ENCODE measurements at places on chromosomes 5 and 9.

- DNase-seq: no peak
Observed at GRCh38 chr5:29016067-29016466, 1977.7 kb upstream of the CDH9 start.

DNA sequence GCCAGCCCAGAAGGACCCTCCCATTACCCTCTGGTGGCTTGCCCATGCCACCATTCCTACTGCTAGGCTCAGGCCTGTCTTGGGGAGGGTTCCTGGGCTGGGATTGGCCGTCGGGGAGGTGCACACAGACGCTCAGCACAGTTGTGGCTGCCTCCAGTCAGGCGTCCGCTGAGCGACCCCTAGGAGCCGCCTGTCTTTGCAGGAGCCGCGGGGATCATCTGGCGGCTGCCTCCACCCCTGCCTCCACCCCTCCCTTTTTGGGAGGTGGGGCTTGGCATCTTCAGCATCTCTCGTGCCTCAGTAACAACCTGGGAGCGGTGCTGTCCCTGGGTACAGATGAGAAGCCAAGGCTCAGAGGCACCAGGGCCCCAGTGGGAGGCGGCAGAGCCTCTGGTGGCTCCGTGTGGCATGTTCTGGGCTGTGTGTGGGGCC, 39.6 kb downstream of the RXRA start:
- no peak for DNase-seq

DNA sequence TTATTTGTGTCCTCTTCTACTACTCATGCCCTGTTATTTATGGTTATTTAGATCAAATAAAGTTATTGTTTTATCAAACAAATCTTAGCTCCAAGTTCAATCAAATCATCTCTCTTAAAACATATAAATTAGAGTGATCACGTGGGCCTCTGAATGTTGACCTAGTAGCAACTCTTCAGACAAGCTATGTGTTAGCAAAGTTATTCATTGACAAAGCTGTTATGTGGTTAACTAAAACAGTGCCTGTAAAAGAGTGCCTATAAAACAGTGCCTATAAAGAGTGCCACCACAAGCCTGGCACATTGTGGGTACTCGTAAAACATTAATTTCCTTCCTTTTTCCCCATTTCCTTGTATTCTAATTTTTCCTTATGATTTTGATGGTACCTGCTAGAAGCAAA, 421.9 kb downstream of the HCN1 start:
- DNase-seq: no peak

DNA sequence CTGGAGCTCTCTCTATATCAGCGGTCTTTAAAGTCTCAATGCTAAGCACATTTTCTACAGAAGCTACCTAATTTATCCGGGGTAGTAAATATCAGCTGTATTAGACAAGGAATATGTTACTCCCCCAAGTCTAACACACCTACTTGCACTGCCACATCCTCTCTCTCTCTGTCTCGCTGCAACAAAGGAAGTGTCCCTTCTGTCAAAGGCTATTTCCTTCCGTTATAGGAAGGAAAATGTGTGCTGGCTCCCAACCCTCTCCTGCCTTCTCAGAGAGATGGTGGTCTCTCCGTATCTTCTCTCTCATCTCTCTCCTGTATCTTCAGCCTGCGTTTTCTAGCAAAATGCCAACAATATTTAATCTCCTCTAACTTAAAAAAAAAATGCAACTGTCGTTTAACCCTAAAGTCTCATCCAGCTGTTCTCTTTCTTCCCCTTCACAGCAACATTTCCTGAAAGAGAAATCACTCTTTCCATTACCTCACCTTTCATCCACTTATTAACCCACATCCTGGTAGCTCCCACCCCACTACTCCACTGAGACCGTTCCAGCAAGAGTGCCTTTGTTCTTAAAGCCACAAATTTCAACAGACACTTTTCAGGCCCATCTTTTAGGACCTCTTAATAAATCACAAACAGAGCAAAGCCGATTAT, 2.3 kb downstream of the TTF1 start:
- DNase-seq: peak; percentile 33

DNA sequence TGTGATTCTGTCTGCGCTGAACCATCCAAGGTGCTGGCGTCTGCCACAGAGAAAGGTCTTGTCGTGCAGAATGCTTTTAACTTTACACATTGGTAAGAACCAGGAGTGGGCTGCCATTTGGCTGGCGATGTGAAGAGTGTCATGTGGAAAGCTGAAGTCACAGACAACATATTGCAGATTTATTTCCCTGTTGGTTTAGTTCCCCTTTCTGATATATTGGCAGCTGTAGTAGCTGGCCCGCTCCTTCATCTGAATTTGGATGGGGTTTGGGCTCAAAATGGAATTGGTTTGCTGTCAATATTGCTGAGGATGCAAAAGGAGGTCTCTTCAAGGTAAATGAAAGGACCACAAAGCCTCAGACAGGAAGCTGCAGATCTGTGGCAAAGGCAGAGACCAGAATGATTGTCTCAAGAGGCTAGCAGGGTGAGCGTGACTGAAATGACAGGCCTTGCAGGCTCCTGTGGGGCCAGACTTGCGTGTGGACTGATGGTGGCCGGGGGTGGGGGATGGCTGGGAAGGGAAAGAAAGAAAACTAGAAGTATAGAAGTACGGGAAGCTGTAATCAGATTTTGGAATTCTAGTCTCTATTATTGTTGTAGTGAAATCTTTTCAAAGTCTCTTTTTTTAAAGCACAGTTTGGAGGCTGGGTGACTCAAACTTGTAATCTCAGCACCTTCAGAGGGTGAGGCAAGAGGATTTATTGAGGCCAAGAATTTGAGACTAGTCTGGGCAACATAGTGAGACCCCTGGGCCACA, 25.1 kb upstream of the CD180 start:
- DNase-seq: peak; percentile 26

- DNase-seq: no peak
Observed at GRCh38 chr5:92328584-92329259, 945.6 kb upstream of the ARRDC3 start.

- DNase-seq: no peak
Observed at GRCh38 chr5:151298063-151298855, 5.3 kb downstream of the SLC36A3 start.

DNA sequence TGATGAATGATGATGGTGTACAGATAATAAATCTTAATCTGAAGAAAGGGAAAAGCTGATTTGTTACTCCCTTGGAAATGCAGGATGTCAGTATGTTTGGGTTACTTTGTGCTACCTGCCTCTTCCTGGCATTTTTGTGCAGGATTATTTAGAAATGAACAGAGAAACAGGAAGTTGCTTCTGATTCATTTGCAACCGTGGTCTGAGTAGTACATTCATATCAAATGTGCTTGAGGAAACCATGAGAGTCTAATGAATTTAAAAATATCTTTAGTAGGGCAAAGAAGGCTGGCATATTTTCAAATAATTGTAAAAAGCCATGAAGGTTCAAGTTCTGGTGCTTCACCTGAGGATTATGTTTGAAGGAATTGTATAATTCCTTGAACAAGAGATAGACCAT, 391.6 kb downstream of the TMEM161B start:
- no peak for DNase-seq

- no peak for DNase-seq
Observed at GRCh38 chr5:74390822-74391221, 249.7 kb downstream of the ENC1 start.

DNA sequence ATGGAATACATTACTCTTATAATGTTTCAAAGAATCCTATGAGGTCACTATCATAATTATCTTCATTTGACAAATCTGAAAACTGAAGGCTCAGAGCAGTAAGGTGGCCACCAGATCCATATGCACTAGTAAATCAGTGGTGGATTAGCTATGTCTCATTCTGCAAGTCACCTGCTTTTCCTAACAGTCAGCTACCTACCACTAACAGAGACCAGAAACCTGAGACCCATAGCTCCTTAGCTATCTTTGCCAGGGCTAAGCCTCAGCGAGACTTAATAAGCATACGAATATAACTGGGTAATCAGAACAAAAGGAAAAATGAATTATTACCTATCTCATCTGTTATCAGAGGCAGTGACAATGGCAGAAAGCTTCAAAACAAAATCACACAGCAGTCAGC, 118.7 kb downstream of the AUH start:
- no peak for DNase-seq

- DNase-seq: no peak
Observed at GRCh38 chr5:116248432-116248831, 163.6 kb downstream of the COMMD10 start.

DNA sequence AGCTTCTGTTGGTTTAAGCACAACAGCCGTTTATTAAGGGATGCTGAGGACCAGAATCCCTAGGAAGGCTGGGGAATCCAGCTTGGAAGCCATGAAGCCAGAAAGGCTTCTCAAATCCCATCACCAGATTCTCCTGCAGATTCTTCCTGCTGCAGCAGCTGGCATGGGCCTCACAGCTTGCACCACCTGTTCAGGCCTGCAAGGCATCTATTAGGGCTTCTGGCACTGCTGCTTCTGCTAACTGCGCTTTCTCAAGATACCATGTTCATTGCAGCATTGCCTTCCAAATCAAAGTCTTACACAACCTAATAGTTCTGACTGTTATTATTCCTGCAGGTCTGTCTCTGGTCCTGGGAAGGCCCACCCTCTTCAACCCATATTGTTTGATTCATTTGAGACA, 51.2 kb upstream of the ZNF366 start:
- DNase-seq: no peak

DNA sequence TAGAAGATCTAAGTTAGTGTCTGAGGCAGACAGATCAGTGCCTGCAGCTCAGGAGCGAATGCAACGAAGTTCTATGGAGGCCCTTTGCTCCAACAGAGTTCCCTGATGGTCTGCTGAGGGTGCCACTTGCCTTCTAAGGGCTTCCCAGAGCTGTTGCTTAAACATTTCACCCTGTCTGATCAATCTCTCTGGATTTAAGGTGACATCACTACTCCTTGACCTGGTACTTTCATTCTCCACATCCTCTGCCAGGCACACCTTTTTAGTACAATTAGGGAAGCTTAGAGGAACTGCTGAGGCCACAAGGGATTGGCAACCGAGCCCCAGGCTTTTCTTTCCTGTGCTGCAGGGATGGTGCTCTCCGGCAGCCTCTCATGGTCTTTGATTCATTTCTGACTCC, 94.2 kb upstream of the IFNK start:
- no peak for DNase-seq

DNA sequence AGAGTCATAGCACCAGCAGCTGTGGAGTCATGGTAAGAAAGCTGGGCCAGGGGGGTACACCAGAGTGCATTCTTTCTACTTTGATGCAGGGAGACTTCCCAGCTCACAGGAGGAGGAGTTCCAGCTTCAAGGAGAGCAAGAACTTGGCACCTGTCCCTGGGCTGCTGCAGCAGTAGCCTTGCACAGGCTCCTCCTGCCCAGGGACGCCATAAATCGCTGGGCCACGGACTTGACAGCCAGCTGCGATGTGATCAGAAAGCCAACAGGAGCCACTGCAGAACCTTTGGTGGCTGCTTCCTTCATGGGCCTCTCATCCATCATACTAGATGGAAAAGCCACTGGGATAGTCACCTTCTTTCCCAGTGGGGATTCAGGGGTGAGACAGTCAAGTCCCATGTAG, 234.7 kb downstream of the NMUR2 start:
- no peak for DNase-seq

GRCh38 chr9:109321727-109322126, 868 bp upstream of the EPB41L4B start:
- DNase-seq: no peak

DNA sequence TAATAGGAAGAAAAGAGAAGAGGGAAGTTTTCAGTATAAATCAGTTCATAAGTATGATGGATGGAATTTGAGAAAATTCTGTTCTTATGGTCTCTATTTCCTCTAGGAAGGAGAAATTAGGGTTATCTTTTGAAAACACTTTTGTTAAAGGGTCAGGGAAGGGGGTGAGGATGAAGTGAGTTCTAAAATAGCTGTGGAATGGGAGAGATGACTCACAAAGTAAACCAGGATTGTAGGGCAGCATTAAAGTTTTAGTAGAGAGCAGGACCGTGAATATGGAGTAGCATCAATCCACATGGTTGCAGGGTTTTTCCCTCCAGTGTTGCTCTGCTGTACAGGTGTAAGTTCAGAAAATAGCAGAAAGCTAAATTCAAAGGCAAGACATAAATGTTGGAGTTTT, 32.4 kb downstream of the MUSK start:
- DNase-seq: no peak

GRCh38 chr5:74915488-74915887, 49.3 kb upstream of the FAM169A start:
- no peak for DNase-seq

- no peak for DNase-seq
Observed at GRCh38 chr5:40412771-40413170, 266.9 kb upstream of the PTGER4 start.

DNA sequence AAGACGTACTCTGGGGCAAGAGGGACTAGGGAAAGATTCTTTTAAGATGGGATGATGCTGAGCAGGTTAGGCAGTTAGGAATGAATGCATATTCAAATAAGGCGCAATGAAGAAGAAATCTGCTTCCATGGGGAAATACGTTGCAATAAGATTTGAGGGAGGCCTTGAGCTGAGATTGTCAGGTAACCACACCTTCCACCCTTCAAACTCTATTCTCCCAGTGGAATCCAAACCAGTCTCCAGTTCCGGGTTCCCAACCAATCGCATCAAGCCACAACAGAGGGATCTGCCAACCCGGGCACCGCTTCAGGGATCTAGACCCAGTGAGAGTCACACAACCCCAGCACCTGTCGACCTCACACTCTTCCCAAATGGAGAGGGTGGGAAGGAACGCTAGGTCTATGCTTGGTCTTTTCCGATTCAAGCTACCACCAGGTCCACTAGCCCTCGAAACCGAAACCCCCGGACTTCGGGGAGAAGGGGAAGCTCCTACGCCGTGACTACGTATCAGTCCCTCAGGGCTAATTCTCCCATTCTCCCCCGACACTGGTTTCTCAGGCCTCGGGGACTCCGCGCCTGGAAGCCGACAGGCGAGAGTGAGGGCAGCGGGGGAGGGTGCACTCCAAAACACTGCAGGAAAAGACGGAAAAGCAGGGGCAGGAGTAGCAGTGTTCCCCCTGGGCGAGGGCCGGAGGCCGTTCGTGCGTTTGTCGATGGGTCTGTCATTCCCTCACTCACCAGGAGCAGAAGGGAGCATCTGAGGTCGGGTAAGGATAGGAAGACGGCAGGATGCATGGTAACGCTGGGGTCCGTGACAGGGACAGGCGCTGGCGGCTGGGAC, 534 bp downstream of the ERP44 start:
- no peak for DNase-seq

DNA sequence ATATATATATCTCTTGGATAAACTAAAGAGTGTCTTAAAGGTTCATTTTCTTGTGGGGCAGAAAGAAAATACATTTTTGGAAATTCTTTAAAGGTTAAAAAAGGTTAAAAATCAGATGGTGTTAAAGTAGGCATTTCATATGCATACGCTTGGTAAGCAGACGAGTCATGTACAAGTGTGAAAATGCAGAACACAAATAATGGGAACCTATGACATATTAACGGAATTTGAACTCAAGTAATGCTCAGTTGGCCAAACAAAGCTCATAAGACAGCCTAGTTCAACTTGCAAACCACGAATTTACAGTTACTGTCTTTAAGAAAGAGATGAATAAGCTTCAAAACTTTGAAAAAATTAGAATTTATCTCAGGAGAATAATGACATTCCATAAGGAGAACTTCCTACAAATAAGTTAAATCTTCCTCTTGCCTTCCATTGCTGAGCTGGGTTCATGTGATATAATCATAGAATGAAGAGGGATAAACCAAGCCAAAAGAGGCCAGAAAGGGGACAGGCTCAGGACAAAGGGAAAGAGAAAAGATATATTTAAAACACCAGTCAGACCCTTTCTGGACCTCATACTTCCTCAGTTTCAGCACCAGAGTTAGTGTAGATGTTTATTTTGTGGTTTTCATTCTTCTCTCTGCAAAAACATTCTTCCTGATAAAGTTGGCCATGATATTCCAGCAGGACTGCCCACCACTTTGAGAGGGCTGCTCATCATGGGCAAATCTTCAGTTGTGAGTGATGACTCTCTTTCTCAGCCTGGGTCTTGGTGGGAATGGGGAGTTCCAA, 256.7 kb upstream of the CD180 start:
- DNase-seq: no peak
